ENCODE measurements at places on chromosomes 7 and 10. TPM values are rescaled to one million over a fixed set of nuclear protein-coding genes. Genes with fewer than 3 reads are reported as not detected.

DNA sequence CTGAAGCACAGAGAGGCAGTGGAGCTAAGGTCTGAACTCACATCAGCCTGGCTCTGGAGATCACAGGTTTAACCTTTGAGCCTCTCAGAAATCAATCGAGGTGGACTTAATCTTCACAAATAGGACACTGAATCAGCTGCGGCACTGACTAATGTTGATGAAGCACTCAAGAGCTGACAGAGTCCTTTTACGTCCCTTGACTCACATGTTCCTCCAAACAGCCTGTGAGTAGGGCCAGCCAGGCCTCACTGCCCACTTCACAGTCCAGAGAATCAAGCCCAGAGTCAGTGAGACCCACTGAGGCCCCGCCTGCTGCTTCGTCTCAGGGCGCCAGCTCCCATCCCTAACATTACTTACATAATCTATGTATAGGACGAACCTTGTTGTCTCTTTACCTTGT is 63.1 kb downstream of the TNS3 start:
- DNase-seq = peak; percentile 55

DNA sequence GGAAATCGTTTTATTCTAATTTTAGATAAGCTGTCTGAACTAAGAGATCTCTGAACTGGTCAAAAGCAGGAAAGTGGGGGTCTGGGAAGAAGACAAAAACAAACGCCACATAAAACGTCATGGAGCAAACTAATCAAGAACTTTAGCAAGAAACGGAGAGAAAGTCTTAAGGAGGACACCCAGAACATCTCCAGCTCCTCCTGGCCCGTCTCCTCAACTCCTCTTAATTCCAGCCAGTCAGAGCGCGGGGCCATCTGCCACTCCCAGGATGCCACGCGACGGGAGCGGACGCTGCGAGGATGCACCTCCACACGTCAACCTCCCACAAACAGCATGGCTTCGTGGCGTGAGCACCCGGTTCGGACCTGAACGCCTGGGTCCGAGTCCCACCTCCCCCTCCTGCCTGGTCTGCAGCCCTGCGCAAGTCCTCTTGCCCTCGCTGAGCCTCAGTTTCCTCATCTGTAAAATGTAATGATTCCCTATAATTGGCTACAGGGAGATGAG is 598 bp downstream of the MMS19 start:
- peak; percentile 71 for DNase-seq

DNA sequence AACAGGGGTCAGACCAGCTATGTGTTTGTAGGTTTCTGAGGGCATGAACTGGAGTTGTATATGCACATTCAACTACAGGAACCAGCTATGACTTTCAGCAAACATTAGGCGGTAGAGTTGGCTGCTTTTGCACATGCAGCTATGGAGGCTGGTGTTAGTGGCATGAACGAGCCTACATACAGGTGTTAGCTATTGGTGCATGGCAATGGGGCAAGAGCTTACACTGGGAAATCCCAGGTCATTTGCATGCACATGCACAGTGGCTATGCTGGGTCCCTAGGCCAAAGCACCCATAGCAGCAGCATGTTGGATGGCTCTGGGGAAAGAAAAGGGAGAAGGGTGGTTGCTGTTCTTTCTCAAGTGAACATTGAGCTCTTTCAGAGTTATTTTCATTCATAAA is 1018.5 kb upstream of the PHF14 start:
- DNase-seq = no peak

- peak; percentile 63 for DNase-seq
These were observed 238.9 kb downstream of the CAMK1D start for GRCh38 chr10:12588091-12588860.

- DNase-seq = no peak
These were observed 109.2 kb upstream of the KDM7A start for GRCh38 chr7:140285938-140286337.

GRCh38 chr7:29146057-29146706 is at the start of gene CPVL:
Gene CPVL (minus strand): TSS chr7:29146537. CDS start chr7:29121061, 25,476 bp downstream.
- DNase-seq = peak; percentile 73

- DNase-seq = peak; percentile 7
These were observed 196.4 kb upstream of the POM121L12 start for GRCh38 chr7:52838981-52839411.

- no peak for DNase-seq
These were observed 19.2 kb downstream of the SMNDC1 start for GRCh38 chr10:110285501-110285900.

GRCh38 chr7:78770422-78771410 is 682.8 kb downstream of the MAGI2 start:
- DNase-seq = no peak

The KNDC1 gene
- total RNA-seq = not detected

The FAM20C gene
- 87.9 TPM for total RNA-seq

The TRIM50 gene
- total RNA-seq = not detected

The DAGLB gene
- total RNA-seq = 34.5 TPM

The LUC7L2 gene
- total RNA-seq = 67.4 TPM

The OPN1SW gene
- total RNA-seq = not detected

The CUZD1 gene
- 0.40 TPM for total RNA-seq

The STEAP4 gene
- total RNA-seq = 1.7 TPM

The OLAH gene
- not detected for total RNA-seq

The SPDYE16 gene
- not detected for total RNA-seq

The CACNA2D1 gene
- total RNA-seq = 1.1 TPM

The DPP6 gene
- not detected for total RNA-seq
